H4 (cell line): ENCODE measurements at places on chromosomes 3 and 15. TPM values are rescaled to one million over a fixed set of nuclear protein-coding genes. Genes with fewer than 3 reads are reported as not detected.

The CLDND1 gene
- 86.1 and 200 TPM in 2 replicates for total RNA-seq

The UQCC5 gene
- total RNA-seq, result 1.5 and 102 TPM in 2 replicates

The POLQ gene
- 5.4 and 8.9 TPM in 2 replicates for total RNA-seq

The LRRIQ4 gene
- not detected in 2 replicates for total RNA-seq

The SLC22A13 gene
- 0.10 TPM in 1 of 2 replicates, not detected in the other for total RNA-seq

The VEPH1 gene
- total RNA-seq, result 0.75 and 8.9 TPM in 2 replicates

The SPINK8 gene
- total RNA-seq, result not detected in 2 replicates

The ATP13A5 gene
- 0.04 and 0.48 TPM in 2 replicates for total RNA-seq

The TUSC7 gene
- total RNA-seq, result not detected in 2 replicates

The EOMES gene
- total RNA-seq, result 0.17 TPM in 1 of 2 replicates, not detected in the other

The DUOXA2 gene
- total RNA-seq, result not detected in 2 replicates

The CPLX3 gene
- total RNA-seq, result not detected in 2 replicates

The GRAMD1C gene
- 0.23 and 0.81 TPM in 2 replicates for total RNA-seq

The FNDC3B gene
- 61.0 and 65.8 TPM in 2 replicates for total RNA-seq

The ZNF662 gene
- 0.06 TPM in 1 of 2 replicates, not detected in the other for total RNA-seq

The CTDSPL gene
- 6.9 and 11.0 TPM in 2 replicates for total RNA-seq

The MCF2L2 gene
- 0.62 and 0.64 TPM in 2 replicates for total RNA-seq

The DGKG gene
- 18.4 and 26.1 TPM in 2 replicates for total RNA-seq

The RBPMS2 gene
- 0.48 TPM in 1 of 2 replicates, not detected in the other for total RNA-seq

The DALRD3 gene
- 31.4 and 44.1 TPM in 2 replicates for total RNA-seq

The SCN11A gene
- total RNA-seq, result not detected in 2 replicates

The SH2D7 gene
- total RNA-seq, result not detected in 2 replicates

The MAP1A gene
- total RNA-seq, result 32.9 and 40.6 TPM in 2 replicates

The ALG1L2 gene
- total RNA-seq, result not detected in 2 replicates

The PAQR9 gene
- total RNA-seq, result 0.21 TPM in 1 of 2 replicates, not detected in the other

The IL17RD gene
- total RNA-seq, result 0.55 and 0.56 TPM in 2 replicates

The GMNC gene
- total RNA-seq, result not detected in 2 replicates

The GABPB1 gene
- 45.7 and 50.0 TPM in 2 replicates for total RNA-seq

The GP9 gene
- not detected in 2 replicates for total RNA-seq

The RTP3 gene
- total RNA-seq, result 0.06 and 0.41 TPM in 2 replicates

The CHRD gene
- 1.3 and 3.6 TPM in 2 replicates for total RNA-seq

The SPATA12 gene
- total RNA-seq, result 0.14 TPM in 1 of 2 replicates, not detected in the other

The ALPK3 gene
- 0.15 and 0.39 TPM in 2 replicates for total RNA-seq

The SI gene
- total RNA-seq, result 0.04 TPM in 1 of 2 replicates, not detected in the other

The HIGD2B gene
- not detected in 2 replicates for total RNA-seq

The MAP2K5 gene
- total RNA-seq, result 6.6 and 9.4 TPM in 2 replicates

The TMEM207 gene
- not detected in 2 replicates for total RNA-seq

The CLDN18 gene
- total RNA-seq, result not detected in 2 replicates

The RABL3 gene
- 30.6 and 31.6 TPM in 2 replicates for total RNA-seq

The DENND4A gene
- 5.4 and 7.2 TPM in 2 replicates for total RNA-seq

The ZNF660 gene
- 0.02 and 0.08 TPM in 2 replicates for total RNA-seq

The MUC4 gene
- total RNA-seq, result not detected in 2 replicates

The SCAMP5 gene
- total RNA-seq, result 1.9 and 3.6 TPM in 2 replicates

The GOLGA6B gene
- total RNA-seq, result not detected in 2 replicates

The TM4SF4 gene
- not detected in 2 replicates for total RNA-seq

The MITF gene
- total RNA-seq, result 5.1 and 5.8 TPM in 2 replicates

The GOLGA8K gene
- total RNA-seq, result 0.18 TPM in 1 of 2 replicates, not detected in the other

The TMEM39A gene
- 45.2 and 59.5 TPM in 2 replicates for total RNA-seq
